ENCODE measurements at places on chromosomes 5 and 9.
A peak's percentile ranks its signal among the peaks of the same experiment; 100 is the strongest.

- no peak for DNase-seq
Measured at GRCh38 chr9:3332802-3333201, 193.0 kb downstream of the RFX3 start.

- DNase-seq = no peak
Measured at GRCh38 chr5:169941542-169941941, 38.8 kb downstream of the INSYN2B start.

GRCh38 chr9:134955801-134956200 lies 38.1 kb upstream of the FCN1 start:
- DNase-seq = no peak

GRCh38 chr5:127299678-127300077 lies 9.1 kb downstream of the MEGF10 start:
- peak; percentile 38 for DNase-seq

- DNase-seq = peak; percentile 3
Measured at GRCh38 chr5:51731421-51732029, 348.3 kb downstream of the ISL1 start.

GRCh38 chr5:133562554-133562953 lies 49.8 kb downstream of the FSTL4 start:
- DNase-seq = no peak

DNA sequence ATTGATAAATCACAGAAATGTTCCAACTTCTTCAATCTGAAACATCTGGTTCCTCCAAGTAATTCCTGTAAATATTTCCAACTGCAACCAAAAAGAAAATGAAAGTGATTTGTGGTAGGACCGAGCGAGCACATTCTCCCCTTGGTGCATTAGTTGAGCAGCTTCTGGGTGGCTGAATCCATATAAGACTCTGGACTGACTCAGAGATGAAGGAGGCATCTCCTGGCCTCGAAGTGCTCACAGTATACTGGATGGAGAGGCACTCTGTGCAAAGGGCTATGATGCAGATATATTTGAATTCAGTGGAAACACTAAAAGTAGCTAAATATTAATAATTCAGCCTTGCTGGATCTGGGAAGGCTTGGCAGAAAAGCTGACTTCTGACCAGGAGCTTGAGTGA lies 265.0 kb downstream of the MARCHF11 start:
- no peak for DNase-seq

- no peak for DNase-seq
Measured at GRCh38 chr5:57938174-57938557, 455.6 kb upstream of the ACTBL2 start.

DNA sequence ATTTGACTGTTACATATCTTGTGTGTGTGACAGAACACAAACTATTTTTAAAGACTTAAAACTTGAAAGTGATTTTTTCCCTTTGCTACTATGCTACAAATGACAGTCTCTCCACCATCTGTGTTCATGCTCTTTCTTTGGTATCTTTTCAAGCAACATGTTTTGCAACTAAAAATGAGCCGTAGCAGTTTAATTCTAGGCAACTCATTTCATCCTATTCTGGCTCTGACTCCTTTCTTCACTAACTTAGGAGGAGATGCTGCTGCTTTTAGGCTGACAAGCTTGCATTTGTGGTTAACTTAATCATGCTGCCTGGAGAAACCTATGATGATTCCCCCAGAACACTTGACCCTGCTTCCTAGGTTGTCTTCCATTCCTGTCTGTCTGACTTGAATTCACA lies 100.6 kb downstream of the HACD4 start:
- no peak for DNase-seq

GRCh38 chr9:130328349-130328801 lies 62.8 kb downstream of the HMCN2 start:
- DNase-seq = no peak

GRCh38 chr9:136081113-136081825 lies 13.8 kb downstream of the NACC2 start:
- DNase-seq = no peak

- peak; percentile 83 for DNase-seq
Measured at GRCh38 chr9:107158321-107158720, 124.8 kb upstream of the RAD23B start.

GRCh38 chr5:159936686-159937329 lies 20.5 kb downstream of the ADRA1B start:
- DNase-seq = no peak

DNA sequence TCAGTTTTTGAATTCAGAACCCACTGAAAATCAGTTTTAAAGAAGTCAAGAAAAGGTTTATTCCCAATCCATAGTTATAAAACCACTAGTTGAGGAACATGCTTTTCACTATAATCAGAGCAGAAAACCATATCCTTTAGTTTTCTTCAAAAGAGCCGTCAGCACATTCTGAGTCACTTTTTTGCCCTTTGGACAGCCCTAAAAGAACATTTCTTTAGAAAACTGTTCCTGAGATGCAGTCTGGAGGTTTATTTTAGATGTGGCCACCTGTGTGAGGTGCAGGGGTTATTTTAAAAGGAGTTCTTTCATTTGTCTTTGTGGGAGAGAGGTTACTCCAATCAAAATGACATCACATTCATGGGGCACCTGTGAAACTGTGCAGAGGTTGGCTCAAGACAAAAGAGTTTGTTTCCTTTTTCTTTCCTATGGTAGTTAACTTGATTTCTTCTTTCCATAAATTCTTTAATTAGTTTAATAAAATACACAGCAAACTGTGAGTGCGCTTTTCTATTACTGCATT lies 221.6 kb upstream of the RPS23 start:
- no peak for DNase-seq

GRCh38 chr9:136056546-136057235 lies 38.4 kb downstream of the NACC2 start:
- no peak for DNase-seq

DNA sequence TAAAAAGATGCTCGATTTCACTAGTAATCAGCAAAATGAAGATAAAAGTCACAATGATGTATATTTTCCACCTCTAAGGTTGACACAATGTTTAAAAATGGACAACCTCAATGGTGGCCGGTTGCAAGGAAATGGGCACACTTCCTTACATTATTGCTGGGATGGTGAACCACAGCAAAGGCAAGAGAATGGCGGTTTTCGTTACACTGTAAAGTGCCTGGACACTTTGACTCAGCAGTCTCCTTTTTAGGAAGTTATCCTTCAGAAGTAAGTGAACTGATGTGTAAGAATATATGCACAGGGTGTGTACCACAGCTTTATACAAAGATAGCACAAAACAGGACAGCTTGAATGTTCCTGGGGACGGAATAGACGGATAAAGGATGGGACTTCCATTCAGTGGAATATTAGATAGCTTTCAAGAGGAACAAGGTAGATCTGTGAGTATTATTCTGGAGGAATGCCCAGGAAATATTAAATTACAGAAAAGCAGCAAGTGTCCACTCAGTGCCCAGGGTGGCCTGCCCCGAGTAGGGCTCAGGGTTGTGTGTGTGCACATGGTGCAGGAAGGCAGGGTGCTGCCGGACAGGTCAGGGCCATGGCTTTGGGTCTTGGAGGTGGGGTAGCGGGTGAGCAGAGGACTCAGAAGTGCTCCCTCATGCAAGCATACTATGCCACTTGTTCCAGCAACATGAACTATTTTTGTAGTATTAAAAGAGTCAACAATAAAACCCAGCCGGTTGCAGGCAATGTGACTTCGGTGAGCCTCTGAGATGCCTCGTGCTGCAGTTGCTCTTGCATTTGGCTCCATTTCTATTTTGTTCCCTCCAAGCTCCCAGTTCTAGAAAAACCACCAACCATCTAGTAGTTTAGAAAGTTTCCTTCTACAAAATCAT lies 24.5 kb downstream of the GADD45G start:
- no peak for DNase-seq

GRCh38 chr9:28051559-28052503 lies 478.6 kb upstream of the C9orf72 start:
- no peak for DNase-seq

- no peak for DNase-seq
Measured at GRCh38 chr9:74519419-74519818, 22.3 kb downstream of the RORB start.

DNA sequence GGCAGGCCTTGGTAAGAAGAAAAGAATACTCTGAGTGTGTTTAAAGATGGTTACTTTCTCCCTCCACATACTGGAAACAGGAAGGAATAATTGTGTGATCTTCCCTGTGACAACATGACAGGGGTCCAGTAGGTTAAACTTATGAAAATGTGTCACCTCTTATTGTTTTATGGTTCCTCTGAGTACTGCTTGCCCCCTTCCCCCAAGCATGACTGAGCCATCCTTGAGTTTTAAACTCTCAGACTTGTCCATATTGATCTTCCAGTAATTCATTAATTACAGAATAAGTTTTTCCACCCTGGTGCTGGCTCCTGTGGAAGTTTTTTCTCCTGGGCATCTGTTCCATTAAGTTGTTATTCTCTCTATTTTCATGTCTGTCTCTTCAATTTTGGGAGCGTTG lies 95.8 kb downstream of the CNTLN start:
- DNase-seq = no peak

GRCh38 chr9:137354153-137354844 lies 52.2 kb upstream of the NRARP start:
- no peak for DNase-seq

DNA sequence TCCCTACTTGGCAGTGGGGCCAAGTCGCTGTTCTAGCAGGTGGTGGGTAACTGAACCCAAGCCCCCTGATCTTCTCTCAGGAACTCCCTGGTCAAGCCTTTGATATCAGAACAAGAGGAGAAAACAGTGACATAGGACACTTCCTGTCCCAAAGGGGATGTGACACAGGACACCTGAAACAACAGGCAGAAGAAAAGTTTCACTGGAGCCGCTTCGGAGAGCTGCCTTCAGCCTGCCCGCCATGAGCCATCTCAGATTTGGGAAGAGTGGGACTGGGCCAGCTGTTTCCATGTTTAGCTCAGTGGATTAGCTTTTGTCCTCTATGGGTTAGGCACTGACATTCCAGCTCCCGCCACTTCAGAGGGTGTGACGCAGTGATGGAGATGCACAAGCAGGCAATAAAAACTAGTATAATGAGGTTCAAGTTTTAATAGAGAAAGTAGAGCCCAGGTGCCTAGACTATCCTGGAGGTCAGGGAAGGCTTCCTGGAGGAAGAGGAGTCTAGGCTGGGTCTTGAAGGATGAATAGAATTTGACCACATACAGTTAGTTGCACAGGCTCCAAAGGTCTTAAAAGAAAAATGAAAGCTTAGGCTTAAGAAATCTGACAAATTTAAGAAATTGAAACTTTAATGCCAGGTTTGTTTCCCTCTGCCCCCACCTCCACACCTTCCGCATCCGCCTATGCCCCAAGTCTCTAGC lies 104.1 kb upstream of the SPRY4 start:
- no peak for DNase-seq

Data from GM23338 (cell line).